Left renal pelvis (tissue), 4 donors: ENCODE measurements at places on chromosomes 6 and 20. TPM values are rescaled to one million over a fixed set of nuclear protein-coding genes. Genes with fewer than 3 reads are reported as not detected.

Gene PCSK2
- polyA plus RNA-seq, result 1.9 TPM

Gene CPXM1
- 251 TPM for polyA plus RNA-seq

GRCh38 chr6:49847673-49848072, 18.7 kb downstream of the CRISP1 start:
- no peak for DNase-seq

GRCh38 chr20:61252601-61253263, 671 bp downstream of the CDH4 start:
- no peak for DNase-seq

DNA sequence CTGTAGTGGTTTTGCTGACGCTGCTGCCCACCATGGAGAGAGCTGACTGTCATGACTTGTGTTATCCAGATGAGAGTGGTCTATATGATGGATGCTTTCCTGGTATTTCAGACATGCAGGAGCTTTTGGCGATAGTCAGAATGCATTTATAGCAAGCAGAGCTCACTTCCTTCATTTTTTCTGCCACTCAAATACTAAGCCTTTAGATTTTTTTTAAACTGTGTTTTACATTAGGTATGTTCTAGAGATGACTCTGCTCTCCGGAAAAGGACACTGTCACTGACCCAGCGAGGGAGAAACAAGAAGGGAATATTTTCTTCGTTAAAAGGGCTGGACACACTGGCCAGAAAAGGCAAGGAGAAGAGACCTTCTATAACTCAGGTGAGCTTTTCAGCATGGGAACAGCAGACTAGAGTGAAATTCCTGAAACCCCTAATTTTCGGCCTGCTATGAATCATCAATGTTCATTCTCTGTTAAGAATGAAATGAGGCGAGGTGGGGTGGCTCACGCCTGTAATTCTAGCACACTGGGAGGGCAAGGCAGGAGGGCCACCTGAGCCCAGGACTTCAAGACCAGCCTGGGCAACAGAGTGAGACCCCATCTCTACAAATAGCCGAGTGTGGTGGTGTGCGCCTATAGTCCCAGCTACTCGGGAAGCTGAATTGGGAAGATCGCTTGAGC, 98.6 kb upstream of the CLDN20 start:
- no peak for DNase-seq
